ENCODE measurements at places on chromosomes 2 and 18.

GRCh38 chr2:101614127-101614759 is 83.3 kb upstream of the MAP4K4 start:
- no peak for DNase-seq

GRCh38 chr2:115484486-115484885 is 1042.0 kb downstream of the DPP10 start:
- DNase-seq, result no peak

DNA sequence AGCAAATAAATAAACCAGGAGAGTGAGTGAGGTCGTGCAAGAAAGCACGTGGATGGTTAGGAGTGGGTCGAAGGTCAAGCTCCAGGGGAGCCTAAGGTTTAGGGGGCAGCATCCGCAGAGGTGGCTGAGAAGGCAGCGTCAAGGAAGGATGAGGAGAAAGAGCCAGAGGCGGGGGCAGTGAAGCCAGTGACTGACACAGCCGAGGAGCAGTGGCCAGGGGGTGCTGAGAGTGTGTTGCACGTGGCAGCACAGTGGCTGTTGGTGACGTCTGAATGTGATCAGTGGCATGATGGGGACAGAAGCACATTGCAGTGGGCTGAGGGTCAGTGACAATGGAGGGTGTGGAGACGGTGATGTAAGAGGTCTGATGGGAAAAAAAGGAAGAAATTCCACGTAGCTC is 13.7 kb upstream of the FHL2 start:
- no peak for DNase-seq

DNA sequence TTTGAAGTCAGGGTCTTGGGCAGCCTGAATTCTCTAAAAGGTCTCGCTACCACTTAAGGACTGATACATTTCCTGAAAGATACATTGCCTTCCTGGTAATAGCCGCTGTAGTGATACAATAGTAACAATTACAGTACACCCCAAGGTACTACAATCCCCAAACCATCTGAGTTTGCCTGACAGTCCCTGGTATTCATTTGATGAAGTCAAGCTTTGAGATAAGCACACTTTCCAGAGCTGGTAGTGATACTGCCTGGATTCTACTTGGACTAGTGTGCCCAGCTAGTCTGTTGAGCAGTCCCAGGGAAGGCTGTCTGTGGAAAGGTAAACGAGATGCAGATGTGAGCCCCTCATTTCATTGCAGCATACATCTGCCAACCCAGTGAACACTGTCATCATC is 24.4 kb upstream of the ITGB6 start:
- DNase-seq, result no peak

DNA sequence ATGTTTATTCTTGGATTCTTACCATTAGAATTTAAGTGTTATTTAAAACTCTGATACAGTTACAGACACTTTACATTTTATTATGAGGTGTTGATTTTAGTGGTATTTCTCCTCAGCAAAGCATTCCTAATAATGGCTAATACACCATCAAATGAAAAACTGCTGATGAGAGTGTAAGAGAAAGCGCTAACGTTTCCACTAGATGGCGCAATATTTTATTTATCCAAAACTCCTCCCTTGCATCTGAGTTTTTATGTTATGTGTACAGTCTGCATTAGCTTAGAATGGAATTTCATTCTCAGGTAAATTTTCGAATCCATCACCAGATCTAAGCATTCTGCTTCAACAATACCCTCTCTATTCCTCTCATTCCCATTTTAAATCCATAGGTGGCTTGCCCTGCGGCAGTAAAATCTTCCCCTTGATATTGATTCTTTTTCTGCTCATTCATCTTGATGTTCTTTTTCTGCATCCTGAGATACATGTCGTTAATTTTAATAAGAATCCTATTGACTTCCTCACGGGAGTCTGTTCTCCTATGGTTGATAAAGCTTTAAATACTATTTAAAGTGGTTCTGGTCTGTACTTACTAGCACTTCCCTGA is 53.9 kb downstream of the PRKRA start:
- DNase-seq, result peak; percentile 43

- no peak for DNase-seq
Observed at GRCh38 chr2:11861044-11861443, 114.6 kb downstream of the LPIN1 start.

All from SW480 (cell line).